ENCODE measurements at places on chromosomes 6 and 20. TPM values are rescaled to one million over a fixed set of nuclear protein-coding genes. Genes with fewer than 3 reads are reported as not detected.

Gene XRN2
- polyA plus RNA-seq: 72.5 TPM

DNA sequence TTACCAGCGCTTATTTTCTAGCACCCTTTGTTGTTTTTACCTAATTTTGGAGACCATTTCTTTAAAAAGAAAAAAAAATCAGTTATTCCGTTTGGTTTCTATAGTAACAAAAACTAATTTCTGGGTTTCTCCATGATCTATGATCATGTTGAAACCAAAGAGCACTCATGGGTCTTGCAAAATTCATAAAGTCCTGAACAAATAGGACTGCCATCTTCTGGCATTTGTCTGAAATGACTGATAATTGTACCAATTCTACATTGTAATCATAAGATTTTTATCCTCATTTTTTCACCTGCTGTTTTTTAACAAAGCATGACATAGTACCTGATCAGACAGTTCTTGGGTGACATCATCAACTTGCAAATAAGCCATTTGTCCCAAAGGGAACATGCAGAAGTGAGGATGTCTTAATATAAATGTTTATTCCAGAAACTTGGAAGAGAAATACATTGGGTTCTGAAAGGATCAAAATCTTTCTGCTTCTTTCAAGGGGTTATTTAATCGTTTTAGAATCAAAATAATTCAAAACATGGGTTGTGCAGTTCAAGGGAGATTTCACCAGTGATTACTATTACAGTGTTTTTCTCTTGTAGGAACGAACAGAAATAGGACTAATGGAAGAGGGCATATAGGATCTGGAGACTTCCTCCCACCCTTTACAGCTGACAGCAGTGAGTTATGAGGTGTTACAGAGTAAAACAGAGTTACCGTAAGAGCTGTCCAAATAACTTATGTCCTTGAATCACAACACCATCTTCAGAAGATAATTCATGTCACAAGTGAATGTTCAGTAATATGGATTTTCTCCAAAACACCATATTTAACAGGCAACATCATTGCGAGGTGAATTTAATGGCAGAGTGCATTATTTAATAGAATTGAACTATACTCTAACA, 87.1 kb upstream of the GJE1 start:
- DNase-seq: no peak

Gene ARMC2
- 2.8 TPM for polyA plus RNA-seq

DNA sequence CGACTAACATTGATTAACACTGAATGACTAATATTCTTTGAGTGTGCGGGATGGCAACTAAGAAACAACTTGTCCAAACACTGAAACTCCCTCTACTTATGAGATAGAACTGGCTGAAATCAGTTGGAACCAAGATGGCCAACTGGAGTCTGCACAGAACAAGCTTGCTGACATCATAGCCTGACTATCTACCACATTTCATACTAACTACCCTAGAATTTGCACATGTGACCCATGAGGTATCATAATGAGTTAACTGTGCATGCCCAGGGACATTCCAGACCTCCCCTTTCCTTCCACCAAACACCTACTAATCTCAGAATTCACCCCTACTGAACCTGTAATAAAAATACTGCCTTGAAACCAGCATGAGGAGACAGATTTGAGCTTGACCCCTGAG, 43.2 kb downstream of the PHIP start:
- no peak for DNase-seq

DNA sequence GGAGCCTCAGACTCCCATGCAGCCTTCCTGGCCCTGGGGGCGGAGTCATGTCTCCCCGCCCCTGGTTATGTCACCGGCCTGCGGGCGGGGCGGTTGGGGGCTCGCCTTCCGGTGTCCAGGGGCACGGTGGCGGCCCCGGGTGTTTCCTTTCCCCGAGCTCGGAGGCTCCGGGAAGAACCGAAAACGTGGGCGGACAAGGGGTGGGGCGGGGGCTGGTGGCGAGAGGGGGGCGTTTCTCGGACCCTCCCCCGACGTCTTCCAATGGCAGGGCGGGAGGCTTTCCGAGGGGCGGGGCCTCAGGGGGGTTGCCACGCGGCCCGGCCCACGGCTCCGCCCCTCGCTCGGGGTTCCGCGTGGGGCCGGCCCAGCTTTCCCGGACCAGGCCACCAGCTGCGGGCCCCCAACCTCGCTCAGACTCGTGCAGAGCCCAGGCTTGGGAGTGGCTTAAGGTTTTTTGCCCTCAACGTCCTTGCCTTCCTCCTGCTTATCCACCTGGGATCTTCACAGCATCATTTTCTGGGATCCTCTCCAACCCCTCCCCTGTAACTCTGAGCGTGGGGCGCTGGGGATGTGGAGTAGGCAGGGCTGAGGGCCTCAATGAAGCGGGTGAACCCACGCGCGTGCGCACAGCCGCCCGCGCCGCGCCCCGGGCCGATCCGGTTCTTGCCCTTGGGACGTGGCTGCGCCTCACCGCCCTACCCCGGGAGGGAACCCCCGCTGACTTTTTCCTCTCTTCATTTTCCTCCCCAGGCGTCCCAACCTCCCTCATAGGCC, 2.1 kb upstream of the NRN1 start:
- peak; percentile 23 for DNase-seq

- DNase-seq: no peak
Observed at GRCh38 chr6:44737341-44737740, 349.8 kb downstream of the CDC5L start.

DNA sequence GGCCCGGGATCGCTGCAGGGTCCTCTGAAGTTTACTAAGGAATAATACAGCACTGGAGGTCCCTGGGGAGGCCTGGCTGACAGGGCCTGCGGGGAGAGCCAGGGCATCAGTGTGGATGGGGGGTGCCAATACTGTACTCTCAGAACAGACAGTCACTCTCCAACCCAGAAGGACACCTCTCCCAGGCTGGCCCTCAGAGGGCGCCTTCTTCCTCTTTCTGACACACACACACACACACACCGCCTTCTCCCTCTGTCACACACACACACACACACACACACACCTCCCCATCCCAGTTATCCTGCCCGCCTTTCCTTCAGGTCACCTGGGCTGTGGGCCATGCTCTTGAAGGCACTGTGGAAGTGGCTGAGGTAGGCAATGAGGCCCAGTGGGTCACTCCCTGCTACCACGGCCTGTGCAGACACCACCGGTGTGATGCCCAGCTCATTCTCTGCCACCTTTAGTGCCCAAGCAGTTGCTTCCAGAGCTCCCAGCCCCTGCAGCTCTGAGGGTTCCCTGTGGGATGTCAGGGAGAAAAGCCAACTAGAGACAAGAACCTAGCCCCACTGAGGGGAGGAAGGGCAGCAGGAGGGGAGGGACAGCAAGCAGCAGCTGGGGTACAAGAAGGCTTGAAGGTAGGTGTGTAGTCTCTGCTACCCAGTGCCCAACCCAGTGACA, 7.5 kb downstream of the SMPD2 start:
- no peak for DNase-seq

DNA sequence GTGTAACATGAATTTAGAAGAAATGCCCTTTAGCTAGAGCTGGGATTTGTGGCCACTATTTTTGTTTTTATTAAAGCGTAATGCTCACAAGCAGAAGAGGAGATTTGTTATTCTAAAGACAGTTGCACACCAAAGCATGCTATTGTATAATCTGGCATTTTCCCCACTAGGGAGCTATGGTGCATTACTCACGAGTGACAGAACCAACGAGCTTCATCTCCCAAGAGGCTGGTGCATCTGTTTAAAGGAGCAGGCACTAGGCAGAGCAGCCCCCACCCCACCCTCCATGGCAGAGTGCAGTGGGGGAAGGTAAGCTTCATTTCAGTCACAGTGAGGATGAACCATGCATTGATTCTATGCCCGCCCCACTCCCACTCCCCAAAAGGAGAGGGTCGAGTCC, 287.3 kb upstream of the TSHZ2 start:
- DNase-seq: no peak

Gene RSPH3
- 1.8 TPM for polyA plus RNA-seq

Gene SAMD5
- polyA plus RNA-seq: not detected
